T-helper 22 cell (primary cell): ENCODE measurements at places on chromosomes 4 and X.

- no peak for DNase-seq
Observed at GRCh38 chr4:154877110-154877760, 96.2 kb downstream of the RBM46 start.

DNA sequence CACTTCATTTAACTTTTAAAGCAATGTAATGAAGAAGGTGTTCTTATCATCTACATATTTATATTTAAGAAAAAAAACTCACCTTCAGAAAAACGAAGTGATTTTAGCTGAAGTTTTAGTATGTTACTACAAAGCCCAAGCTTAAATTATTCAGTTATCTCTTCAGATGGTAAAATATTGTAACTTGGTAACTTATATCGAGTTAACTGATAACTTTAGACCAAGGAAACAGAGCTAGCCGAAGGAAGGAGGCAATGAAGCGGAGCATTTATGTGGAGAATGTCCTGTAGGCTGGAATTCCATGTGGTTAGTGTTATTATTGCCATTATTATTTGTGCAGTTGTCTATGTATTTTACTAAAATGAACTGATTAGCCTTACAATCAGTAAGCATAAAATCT lies 1102.1 kb upstream of the LCORL start:
- no peak for DNase-seq

DNA sequence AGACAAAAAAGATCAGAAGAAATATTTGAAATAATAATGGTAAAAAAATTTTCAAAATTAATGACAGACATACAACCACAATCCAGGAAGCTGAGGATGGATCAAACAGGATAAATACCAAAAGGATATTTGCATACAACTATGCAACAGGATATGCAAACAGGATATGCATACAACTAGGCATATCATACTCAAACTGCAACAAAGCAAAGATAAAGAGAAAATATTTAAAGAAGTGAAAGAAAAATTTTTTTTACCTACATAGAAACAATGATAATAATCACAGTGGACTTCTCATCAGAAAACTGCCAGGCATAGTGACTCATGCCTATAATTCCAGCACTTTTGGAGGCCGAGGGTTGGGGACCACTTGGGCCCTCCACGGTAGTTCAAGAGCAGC lies 11.3 kb upstream of the DHX15 start:
- DNase-seq = no peak

DNA sequence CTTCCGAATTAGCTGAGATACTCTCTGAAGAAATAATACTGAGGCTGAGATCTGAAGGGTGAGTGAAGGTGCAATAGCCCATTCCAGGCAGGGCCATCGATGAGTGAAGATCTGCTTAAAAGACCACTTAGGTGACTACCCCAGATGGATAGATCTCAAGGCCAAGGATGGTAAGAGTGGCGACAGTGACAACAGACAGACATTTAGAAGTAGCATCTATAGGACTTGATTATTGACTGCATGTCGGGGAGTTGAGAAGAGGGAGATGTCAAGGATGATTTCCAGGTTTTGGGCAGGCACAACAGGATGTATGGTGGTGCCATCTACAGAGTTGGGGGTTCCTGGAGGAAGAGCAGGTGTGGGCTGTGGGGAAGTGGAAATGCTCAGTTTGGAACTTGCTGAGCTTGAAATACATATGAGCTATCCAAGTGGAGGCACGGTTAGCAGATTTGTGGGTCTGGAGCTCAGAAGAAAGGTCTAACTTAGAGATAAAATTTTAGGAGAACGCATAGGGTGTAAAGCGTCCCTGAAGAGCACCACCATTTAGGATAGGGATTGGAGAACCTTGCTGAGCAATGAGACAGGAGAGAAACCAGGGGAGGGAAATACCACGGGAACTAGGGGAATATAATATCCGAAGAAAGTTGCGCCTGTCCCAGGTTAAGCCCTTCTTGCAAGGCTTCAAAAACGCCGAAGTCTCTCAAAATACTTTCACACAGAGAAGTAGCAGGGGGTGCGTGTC lies 688 bp downstream of the UFSP2 start:
- no peak for DNase-seq

- no peak for DNase-seq
Observed at GRCh38 chrX:111100191-111100590, 4.2 kb downstream of the PAK3 start.

DNA sequence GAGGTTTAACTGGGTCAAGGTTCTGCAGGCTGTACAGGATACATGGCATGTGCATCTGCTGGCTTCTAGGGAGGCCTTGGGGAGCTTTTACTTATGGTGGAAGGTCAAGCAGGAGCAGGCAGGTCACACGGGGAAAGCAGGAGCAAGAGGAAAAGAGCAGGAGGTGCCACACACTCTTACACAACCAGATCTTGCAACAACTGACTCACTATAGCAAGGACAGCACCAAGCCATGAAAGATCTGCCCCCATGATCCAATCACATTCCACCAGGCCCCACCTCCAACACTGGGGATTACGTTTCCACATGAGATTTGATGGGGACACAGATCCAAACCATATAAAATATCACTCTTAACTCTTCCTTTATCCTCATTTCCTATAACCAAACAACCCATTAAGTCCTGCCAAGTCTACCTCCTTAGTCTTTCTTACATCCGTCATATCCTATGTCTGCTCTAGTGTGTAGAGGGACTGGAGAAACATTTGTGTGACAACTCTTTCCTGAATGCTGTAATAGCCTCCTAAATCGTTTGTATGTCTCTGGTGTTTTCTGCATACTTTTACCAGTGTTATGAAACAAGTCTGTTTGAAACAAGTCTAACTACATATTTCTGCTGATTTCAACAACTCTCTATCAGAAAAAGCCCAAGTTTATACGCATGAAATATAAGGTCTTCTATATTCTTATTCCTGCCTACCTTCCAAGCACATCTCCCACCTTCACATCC lies 8.3 kb upstream of the RAP2C start:
- DNase-seq = no peak
